ENCODE measurements at places on chromosomes 4 and X.

DNA sequence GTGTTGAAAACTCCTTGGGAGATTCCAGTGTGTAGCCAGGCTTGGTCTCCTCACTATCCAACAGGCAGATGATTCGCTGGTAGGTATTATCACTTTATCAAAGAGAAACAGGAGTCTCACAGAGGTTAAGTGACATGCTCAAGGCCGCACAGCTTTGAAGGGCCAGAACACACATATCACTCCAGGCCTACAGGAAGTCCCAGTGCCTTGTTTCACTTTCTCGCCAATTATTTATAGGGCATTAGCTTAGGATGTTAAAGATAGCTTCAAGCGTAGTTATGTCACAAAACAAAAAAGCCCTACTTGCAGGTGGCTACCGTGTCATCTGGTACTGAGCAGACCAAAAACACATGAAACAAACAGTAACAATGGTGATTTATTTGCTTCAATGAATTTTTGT lies 13.2 kb downstream of the ATP8A1 start:
- no peak for DNase-seq

GRCh38 chr4:81838586-81838985 lies 366.9 kb upstream of the RASGEF1B start:
- no peak for DNase-seq

GRCh38 chr4:17068392-17068791 lies 169.9 kb upstream of the LDB2 start:
- DNase-seq: no peak

DNA sequence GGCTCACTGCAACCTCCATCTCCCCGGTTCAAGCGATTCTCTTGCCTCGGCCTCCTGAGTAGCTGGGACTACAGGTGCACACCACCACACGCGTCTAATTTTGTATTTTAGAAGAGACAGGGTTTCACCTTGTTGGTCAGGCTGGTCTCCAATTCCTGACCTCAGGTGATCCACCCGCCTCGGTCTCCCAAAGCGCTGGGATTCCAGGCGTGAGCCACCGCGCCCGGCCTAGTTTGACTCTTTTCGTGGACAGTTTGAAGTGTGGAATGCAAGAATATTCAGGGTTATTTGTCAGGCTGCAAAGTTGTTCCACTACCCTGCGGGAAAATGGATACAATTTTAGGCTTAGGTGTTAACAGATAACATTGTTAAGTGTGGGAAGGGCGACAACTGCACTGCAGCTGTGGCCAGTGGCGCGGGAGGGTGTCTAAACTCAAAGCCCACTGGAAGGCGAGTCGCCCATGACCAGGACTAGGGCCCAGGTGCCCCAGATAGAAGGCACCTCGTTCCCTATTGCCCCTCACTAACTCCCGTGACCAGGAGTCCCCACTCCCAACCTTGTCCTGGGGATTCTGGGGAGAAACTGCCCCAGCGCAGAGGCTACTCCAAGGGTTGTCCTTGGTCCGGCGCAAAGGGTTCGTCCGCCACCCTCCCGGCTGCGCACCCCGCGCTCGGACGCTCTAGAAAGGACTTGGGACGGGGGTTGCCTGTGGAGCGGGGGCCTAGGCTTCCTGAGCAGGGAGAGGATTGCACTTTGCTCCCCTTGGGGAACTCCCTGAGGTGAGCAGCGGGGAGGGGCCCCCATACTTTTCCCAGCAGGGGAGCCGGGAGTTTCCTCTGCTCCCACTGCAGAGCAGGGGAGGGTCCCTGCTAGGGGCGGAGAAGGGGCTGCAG lies 1.1 kb upstream of the CD99 start:
- DNase-seq: no peak

DNA sequence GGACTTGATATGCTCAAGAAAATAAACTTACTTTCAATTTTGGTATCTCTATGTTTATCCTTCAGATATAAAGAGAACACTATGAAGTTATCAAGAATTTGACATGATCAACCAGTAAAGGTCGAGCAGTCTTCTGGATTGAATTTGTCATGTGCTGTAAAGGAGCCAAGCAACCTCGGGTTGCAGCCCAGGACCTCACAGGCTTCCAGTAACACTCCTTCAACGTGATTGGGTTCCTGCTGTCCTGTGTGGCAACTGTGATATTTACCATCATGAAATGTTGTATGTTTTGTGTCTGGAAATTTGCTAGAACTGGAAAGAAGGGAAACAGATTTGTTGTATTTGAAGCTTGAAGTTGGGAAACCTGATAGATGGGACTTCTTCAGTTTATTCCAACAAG lies 52.0 kb upstream of the UGT2B7 start:
- no peak for DNase-seq

DNA sequence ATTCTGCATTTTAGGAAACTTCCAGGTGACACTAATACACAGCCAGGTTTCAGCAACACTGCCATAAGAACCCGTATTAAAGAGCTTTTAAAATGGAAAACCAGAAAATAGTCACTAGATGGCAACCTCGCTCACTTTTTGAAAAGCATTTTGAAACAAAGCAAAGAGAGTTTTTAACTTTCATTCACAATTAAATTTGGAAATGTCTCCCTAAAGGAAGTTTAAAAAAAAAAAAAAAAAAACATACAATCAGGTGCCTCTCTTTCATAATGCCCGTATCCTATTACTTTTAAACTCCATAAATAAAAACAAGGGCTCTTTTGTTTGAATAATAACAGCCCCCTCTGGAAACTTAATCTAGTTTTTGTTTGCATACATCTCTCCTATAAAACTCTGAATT lies 20.3 kb downstream of the MEPE start:
- peak; percentile 61 for DNase-seq

GRCh38 chr4:157389741-157390140 lies 169.2 kb downstream of the GRIA2 start:
- no peak for DNase-seq

- DNase-seq: no peak
Observed at GRCh38 chrX:3950373-3950772, 236.9 kb upstream of the PRKX start.

DNA sequence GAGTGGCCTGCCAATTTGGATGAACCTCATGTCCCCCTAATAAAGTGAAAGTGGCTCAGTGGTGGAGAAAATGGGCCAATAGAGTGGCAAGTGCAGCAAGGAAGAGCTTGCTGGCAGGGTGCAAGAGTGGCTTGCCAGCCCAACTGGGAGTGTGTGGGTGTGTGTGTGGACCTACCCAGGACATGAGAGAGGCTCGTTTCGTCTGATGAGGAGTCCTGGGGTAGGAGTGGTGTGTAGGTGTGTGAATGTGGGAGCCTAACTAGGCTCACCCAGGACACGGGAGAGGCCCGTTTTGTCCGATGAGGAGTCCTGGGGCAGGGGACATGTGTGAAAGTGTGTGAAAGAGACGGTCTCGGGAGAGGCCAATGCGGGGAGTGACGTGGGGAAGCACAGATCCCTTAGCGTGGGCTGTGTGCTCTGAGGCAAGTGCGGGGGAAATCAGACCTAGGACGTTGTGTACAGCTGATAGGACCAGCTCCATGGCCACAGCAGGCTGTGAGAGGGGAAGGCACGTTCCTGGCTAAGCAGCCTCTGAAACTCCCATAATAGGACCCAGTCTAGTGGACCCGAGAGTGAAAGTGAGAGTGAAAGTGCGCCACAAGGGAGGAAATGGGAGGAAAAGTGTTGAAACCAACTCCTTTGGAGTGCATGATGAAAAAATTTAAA lies 5.3 kb downstream of the GAGE10 start:
- peak; percentile 50 for DNase-seq

DNA sequence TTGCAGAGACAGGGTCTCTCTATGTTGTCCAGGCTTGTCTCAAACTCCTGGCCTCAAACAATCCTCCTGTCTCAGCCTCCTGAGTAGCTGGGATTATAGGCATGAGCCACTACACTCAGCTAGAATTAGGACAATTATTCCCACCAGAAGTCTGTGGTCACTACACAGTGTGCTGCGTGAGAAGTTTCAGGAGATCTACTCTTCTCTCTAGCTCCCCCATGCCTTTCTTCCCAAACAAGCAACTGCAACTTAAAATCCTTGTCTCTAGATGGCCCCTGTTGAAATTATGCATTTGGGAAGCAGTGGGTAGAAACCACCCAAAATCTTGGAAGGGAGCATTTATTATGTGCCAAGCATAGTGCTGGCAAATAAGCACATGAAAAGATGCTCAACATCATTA lies 21.1 kb upstream of the MAP7D3 start:
- DNase-seq: no peak

DNA sequence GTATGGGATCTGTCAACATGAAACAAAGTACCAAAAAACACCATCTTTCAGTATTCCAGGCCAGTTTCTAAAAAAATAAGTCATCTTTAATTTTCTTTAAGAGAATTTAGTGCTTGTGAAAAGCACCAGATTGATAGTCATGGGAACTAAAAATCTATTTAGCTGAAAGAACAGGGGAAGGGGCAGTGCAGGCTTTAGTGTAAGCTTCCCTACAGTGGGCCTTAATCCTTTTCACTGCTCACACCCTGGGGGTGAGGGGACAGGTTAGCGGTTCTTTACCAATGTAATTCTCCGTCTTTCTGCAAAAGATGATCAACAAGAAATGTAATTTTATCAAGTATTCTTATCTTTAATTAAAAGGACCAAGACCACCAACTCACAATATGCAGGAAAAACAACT lies 47.1 kb downstream of the CHIC2 start:
- DNase-seq: no peak

- peak; percentile 87 for DNase-seq
Observed at GRCh38 chr4:153573881-153574802, 108.0 kb downstream of the TMEM131L start.

GRCh38 chr4:125346616-125347015 lies 31.9 kb downstream of the FAT4 start:
- no peak for DNase-seq

- no peak for DNase-seq
Observed at GRCh38 chr4:188680004-188680666, 540.9 kb downstream of the TRIML1 start.

GRCh38 chrX:39766855-39767254 lies 330.9 kb downstream of the BCOR start:
- no peak for DNase-seq

DNA sequence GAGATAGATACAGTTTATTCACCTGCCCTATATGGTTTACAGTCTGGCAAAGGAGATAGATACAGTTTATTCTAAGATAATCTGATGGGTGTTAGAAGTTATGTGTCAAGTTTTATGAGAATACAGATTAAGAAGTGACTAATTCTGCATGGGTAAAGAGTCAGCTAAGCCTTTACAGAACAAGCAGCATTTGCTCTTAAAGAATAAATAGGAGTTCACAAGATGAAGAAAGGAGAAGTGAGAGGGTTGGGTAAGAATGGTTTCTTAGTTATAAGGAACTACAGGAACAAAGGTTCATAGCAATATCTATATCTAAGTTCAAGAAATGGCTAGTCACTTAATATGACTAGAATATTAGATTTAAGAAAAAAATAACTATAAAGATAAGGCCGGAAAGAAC lies 47.6 kb downstream of the THOC2 start:
- peak; percentile 63 for DNase-seq

- peak; percentile 81 for DNase-seq
Observed at GRCh38 chr4:76515975-76516843, 81.2 kb downstream of the SHROOM3 start.

GRCh38 chr4:8201321-8201781 lies 2.3 kb downstream of the SH3TC1 start:
- DNase-seq: peak; percentile 72

- DNase-seq: no peak
Observed at GRCh38 chr4:36010397-36010929, 233.9 kb downstream of the ARAP2 start.

- DNase-seq: no peak
Observed at GRCh38 chr4:152962150-152962549, 26.0 kb downstream of the FHDC1 start.

GRCh38 chrX:154458116-154458953 lies at the start of gene PLXNA3:
Gene PLXNA3, plus strand, starts transcription at chrX:154458281. Its CDS starts 1,903 bp downstream, at chrX:154460184.
- peak; percentile 31 for DNase-seq

DNA sequence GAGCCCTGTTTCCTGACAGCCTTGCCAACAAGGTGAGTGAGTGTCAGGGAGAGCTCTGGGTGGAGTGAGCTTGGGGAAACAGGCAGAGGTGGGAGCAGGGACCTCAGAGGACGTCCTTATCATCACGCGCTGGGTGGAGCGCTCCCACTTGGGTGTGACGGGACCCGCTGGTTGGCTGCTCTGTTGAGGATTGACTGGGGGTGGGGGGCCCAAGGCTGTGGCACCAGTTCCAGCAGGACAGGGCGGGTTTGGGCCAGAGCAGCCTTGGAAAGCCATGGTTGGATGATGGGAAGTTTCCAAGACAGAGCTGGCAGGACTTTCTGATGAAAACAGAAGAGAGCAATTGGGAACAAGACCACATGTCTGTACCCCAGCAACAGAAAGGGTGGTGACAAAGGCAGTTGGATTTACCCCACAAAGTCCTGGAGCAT lies 3.0 kb upstream of the PCGF3 start:
- no peak for DNase-seq

GRCh38 chr4:81531410-81531809 lies 59.7 kb upstream of the RASGEF1B start:
- no peak for DNase-seq

GRCh38 chr4:58144721-58145120 lies 1034.5 kb upstream of the IGFBP7 start:
- DNase-seq: no peak

DNA sequence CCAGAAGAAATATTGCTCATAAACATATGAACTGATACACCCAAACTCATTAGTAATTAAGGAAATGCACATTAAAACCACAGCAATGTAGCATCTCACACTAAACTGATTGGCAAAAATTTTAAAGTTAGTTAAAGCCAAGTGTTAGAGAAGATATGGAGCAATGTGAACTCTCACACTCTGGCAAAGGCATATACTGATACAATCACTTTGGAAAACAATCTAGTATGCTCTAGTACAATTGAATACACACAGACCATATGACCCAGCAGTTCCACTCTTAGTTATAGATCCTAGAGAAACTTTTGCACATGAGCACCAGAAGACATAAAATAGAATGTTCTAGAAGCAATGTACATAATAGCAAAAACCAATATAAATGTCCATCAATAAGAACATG lies 8.4 kb upstream of the AWAT1 start:
- no peak for DNase-seq

- DNase-seq: peak; percentile 88
Observed at GRCh38 chr4:139454111-139455045, at the start of gene RAB33B. Gene RAB33B, plus strand, starts transcription at chr4:139454121. Its CDS starts 75 bp downstream, at chr4:139454196.

- no peak for DNase-seq
Observed at GRCh38 chrX:150768132-150768485, 74.9 kb downstream of the MTMR1 start.

GRCh38 chr4:57095956-57096355 lies 14.2 kb downstream of the IGFBP7 start:
- no peak for DNase-seq

DNA sequence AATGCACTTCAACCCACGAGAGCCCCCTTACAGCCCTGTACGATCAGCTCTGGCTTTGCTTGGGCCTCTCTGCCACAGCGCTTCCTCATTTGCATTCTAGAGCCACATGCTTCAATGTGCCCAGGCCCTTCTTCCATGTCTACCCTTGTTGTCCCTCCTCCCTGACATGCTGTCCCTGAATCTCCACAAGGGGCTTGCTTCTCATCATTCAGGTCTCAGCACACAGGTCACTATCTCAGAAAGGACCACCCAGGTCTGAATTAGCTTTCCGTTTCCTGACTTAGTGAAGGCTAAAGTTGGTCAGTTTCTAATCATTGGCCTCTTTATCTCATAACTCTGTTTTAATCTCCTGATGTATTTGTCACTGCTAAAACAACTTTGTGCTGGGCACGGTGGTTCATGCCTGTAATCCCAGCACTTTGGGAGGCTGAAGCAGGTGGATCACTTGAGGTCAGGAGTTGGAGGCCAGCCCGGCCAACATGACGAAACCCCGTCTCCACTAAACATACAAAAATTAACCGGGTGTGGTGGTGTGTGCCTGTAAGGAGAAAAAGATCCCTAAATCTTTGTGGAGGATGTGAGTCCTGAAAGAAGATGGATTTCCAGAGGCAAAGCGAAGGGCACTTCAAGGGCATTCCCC lies 17.9 kb upstream of the SLC34A2 start:
- no peak for DNase-seq

- DNase-seq: no peak
Observed at GRCh38 chrX:17553469-17553868, 178.5 kb downstream of the NHS start.

All from inflammatory macrophage treated with lipopolysaccharide for 1 hour (primary cell).